NCI-H2227 treated with DMSO at 0.1 percent for 48 hours (cell line): ENCODE measurements at places on chromosomes 2 and 18.

DNA sequence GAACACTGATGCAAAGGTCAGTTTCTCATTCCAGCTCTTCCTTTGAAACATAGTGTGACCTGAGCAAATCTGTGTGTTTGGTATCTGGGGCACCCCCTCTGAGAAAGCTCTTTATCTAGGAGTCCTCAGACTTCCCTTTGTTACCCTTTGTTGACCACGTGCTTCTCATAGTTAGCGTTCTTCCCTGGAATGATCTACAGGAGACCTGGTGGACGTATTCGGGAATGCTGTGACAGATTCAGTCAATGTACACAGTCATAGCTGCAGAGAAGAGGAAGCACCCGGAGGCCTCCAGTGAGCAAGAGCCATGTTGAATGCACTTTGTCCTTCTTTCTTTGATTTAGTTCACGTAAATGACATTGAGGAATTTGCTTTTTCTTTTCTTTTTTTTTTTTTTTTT lies 10.7 kb upstream of the CHMP1B start:
- peak; percentile 34 for DNase-seq

GRCh38 chr2:110842048-110842447 lies 109.7 kb downstream of the ACOXL start:
- DNase-seq, result no peak

DNA sequence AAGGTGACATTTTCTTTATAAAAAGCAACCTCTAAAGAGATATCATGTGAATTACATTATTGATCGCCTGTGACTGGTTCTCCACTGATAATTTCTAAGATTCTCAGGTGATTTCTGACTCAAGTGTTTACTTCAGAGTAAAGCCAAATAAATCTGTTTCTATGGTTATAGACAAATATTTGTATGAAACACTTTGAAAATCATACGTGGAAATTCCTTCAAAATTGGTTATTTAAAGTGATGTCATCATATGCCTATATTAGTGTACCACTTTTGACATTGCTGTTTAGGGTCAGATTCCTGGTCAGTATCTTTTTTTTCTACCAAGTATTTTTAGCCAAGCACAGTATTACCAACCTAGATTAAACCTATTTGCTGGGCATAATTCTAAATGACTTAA lies 881.3 kb upstream of the FAM98A start:
- DNase-seq, result no peak

- peak; percentile 43 for DNase-seq
Measured at GRCh38 chr18:48186861-48187260, 222.3 kb downstream of the ZBTB7C start.

- no peak for DNase-seq
Measured at GRCh38 chr2:205494537-205495235, 187.6 kb upstream of the NRP2 start.

GRCh38 chr2:182906454-182906853 lies 40.0 kb upstream of the FRZB start:
- DNase-seq, result no peak

DNA sequence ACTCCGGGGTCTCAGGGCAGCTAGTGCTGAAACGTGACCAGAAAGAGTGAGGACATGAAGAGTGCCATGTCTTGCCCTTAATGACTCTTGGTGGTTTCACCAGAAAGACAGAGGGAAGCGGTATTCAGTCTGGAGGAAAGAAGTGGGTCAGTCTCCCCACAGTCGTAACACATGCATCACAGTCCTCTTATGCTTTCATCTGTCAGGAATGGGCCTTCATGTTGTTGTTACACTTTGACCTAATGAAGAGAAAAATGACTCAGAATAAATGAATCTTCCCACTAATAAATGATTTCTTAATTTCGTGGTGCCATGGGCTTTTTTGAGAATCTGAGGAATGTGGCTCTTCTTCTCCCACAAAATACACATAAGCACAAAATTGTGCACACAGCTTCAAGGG lies 103.2 kb downstream of the SLC8A1 start:
- DNase-seq, result no peak

DNA sequence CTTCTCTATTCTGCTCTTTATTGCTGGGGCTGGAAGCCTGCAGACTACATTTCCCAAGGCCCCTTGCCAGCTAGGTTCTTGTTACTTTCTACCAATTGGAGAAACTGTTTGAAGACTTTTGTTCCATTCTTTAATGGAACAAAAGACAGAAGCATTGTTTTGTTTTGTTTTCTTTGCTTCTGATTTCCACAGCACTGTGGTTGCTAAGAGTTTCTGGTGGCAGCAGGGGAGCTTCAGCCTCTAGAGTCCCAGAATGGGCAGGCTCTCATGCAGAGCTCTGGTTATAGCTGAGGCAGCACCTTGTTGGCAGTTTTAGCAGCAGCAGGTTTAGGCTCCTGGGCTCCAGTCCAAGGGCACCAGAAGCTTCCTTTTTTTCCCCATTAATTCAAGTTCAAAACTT lies 234.3 kb downstream of the ETAA1 start:
- no peak for DNase-seq

- DNase-seq, result no peak
Measured at GRCh38 chr2:141899740-141900139, 231.1 kb downstream of the LRP1B start.

DNA sequence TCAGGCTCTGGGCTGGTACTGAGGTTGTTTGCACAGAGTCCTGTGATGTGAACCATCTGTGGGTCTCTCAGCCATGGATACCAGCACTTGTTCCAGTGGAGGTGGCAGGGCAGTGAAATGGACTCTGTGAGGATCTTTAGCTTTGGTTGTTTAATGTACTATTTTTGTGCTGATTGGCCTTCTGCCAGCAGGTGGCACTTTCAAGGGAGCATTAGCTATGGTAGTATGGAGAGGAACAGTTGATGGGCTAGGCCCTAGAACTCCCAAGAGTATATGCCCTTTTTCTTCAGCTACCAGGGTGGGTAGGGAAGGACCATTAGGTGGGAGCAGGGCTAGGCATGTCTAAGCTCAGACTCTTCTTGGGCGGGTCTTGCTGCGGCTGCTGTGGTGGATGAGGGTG lies 257.0 kb upstream of the GYPC start:
- DNase-seq, result no peak

DNA sequence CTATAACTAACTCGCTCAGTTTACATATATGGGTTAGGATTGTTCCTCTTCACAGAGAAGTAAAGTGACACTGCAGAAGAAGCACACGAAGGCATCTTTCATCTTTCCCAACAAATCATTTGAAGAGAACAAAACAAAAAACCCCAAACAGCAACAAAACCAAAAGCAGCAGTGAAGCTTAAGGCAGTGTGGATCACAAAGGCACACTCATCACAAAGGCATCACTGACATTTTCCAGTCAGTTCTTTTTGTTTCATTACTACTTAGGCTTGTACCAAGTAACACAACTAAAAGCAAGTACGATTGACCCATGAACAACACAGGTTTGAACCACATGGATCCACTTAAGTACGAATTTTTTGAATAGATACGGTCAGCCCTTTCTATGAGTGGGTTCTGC lies 75.7 kb downstream of the RNF152 start:
- DNase-seq, result no peak

GRCh38 chr18:13543144-13543543 lies 183.2 kb downstream of the FAM210A start:
- no peak for DNase-seq

GRCh38 chr18:76504749-76505148 lies 9.7 kb upstream of the ZNF516 start:
- no peak for DNase-seq

- DNase-seq, result no peak
Measured at GRCh38 chr18:76824145-76824676, 1.9 kb downstream of the ZNF236 start.

DNA sequence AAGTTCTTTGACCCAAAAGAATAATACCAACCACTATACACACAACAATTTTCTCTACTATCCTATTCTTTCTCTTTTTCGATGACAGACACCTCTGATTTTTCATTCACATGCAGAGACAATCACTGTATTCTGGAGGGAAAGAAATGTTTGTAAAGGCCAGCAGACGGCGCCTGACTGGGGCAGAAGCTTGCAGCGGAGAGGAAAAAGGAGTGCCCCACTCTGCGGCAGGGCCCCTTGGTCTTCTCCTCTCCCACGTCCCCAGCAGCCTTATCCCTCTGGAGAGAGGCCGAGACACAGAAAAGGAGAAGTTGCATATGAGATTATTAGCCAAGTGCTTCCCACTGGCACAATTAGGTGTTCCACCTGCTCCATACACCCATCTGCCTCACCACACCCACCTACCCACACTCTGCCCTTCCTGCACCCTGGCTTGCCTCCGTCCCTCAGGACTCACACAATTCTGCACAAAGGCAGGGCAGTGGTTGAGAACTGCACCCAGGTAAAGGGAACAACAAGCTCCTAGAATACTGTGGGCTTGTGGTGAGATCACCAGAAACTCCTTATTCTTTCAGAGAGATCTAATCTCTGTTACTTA lies 687.3 kb downstream of the NRXN1 start:
- peak; percentile 81 for DNase-seq

GRCh38 chr2:217182926-217183325 lies 323.1 kb upstream of the TNP1 start:
- DNase-seq, result no peak

DNA sequence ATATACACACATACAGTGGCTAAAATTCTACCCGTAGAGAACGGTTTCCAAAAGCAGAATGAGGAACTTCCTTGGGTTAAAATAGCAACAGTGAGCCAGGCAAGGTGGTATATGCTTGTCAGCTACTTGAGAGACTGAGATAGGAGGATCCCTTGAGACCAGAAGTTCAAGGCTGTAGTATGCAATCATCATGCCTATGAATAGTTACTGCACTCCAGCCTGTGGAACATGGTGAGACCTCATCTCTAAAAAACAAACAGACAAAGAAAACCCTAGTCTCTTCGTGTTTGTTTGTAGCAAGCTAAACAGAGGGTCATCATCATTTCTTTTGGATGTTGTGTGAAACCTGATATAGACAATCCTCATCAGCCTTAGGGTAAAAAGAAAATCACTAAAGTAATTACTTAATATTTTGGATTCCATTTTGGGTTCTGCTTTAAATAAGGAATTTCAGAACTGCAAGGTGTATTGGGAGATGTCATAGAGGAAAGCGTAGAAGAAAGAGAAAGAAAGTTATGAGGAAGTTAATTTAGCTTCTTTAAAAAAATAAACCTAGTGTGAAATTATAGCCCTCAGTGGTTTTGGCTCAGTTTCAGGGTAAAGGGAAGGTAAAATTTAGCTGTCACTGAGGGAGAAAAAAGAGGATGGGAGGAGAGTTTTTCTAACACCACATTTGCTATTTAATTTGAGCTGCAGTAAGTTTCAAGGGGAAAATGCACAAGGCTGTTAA lies 46.5 kb downstream of the PLEK start:
- peak; percentile 72 for DNase-seq

GRCh38 chr2:174784316-174784715 lies 20.0 kb upstream of the CHRNA1 start:
- no peak for DNase-seq

DNA sequence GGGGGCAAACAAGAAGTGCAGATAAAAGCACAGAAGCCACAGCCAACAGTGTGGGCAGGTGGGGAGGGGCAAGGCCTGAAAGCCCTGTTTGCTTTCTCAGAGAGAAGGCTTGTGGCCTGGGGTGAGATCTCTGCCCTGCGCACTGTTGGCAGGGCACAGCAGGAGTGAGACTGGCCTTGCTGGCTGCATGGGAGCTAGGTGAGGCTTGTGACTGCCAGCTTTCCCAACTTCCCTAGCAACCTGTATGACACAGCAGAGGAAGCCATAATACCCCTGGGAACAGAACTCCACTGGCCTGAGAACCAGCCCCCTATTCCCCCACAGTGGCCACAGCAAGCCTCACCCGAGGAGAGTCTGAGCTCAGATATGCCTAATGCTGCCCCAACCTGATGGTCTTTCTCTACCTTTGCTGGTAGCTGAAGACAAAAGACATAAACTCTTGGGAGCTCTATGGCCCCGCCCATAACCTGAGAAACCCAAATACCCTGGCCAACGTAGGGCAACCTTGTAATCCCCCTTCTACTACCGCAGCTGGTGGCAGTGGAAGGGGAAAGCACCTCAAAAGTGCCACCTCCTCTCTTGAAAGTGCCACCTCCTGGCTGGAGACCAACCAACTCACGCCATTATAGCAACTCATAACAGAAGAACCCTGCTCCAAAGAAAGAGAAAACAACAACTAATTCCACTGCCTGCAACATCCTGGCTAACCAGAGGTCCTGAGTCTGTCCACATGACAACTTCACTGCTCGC lies 44.4 kb downstream of the LCT start:
- DNase-seq, result no peak

- no peak for DNase-seq
Measured at GRCh38 chr18:54358495-54359040, 862 bp downstream of the C18orf54 start.

DNA sequence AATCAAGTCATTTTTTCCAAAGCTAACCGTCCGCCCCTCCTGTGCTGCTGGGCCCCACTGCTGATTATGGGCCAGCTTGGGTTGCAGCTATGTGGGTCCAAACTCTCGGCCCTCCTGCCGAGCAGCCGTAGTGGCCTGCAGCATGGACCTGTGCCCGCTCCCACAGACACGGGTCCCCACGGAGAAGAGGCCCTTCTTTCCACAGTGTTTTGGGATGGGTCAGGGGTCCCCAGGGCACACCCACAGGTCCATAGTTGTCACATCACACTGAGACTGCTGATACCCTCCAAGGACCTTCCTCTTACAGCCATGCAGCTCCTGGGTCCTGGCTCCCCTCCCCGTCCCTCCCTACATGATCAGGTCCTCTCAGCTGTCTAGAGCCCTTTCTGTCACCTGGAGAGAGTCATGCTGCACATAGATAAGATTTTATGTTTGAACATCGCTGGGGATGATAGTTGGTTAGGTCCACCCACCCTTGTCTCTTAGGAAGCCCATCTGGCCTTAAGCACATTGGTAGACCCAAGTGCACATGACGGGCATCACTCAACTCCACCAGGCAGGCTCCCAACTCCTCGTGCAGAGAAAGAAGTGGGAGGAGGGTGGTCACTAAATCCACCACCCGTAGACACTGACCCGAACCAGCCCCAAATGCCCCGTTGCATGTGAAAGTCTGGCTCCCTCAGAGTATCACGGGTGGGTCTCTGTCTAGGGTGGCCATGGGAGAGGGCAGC lies 17.5 kb downstream of the GPR55 start:
- no peak for DNase-seq

GRCh38 chr18:37561986-37562385 lies 3.6 kb downstream of the CELF4 start:
- DNase-seq, result no peak

GRCh38 chr18:79422022-79422782 lies 26.5 kb downstream of the NFATC1 start:
- no peak for DNase-seq

DNA sequence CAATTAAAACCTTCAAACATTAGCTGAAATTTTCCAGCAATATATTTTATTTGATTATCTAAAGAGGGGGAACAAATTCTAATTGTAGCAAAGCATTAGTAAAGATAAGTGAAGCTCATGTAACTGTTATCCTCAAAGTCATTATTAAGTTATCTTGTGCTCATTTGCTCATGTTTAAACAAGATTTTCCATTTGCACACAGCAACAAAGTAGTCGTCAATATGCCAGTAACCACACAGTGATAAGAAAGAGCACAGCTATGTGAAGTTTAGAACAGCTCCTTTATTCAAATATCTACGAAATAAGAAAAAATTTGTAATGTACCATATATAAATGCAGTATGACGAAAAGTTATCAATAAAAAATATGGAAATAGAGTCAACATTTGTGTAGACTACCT lies 159.5 kb downstream of the ERBB4 start:
- no peak for DNase-seq

- no peak for DNase-seq
Measured at GRCh38 chr2:43128559-43128955, 97.8 kb downstream of the ZFP36L2 start.

GRCh38 chr2:11342551-11343367 lies 1.7 kb downstream of the ROCK2 start:
- no peak for DNase-seq
